ENCODE measurements at places on chromosomes 3 and 15. TPM values are rescaled to one million over a fixed set of nuclear protein-coding genes. Genes with fewer than 3 reads are reported as not detected.

The WDR93 gene
- total RNA-seq = not detected

The DYNC1LI1 gene
- 32.0 TPM for total RNA-seq

The SNTN gene
- total RNA-seq = not detected

The CD276 gene
- total RNA-seq = not detected

The ECE2 gene
- total RNA-seq = not detected

The ABI3BP gene
- total RNA-seq = 0.16 TPM

The SETD5 gene
- total RNA-seq = 126 TPM

The PPP1R14D gene
- total RNA-seq = not detected

The DUOX2 gene
- total RNA-seq = not detected

The STRIT1 gene
- not detected for total RNA-seq

The CRYBG3 gene
- 1.6 TPM for total RNA-seq

The SLC25A36 gene
- total RNA-seq = 39.6 TPM

The HIGD2B gene
- total RNA-seq = 0.24 TPM

The PARP3 gene
- total RNA-seq = 20.4 TPM

GRCh38 chr3:58009026-58009748 is 965 bp downstream of the FLNB start:
- H3K27me3 ChIP-seq = no peaks in the 10 kb centered on the region
- peak overlapping the region; percentile 43 for H3K27ac ChIP-seq
- no peaks in the 10 kb centered on the region for H3K36me3 ChIP-seq
- peaks cover 40% of the 10 kb centered on the region for H3K4me1 ChIP-seq
- H3K4me3 ChIP-seq = peak overlapping the region; percentile 89

GRCh38 chr3:172808969-172809546 is 58.5 kb downstream of the ECT2 start:
- DNase-seq = no peak
- no peaks in the 10 kb centered on the region for H3K27me3 ChIP-seq
- no peak overlapping the region for H3K4me3 ChIP-seq
- no peaks in the 10 kb centered on the region for H3K4me1 ChIP-seq

DNA sequence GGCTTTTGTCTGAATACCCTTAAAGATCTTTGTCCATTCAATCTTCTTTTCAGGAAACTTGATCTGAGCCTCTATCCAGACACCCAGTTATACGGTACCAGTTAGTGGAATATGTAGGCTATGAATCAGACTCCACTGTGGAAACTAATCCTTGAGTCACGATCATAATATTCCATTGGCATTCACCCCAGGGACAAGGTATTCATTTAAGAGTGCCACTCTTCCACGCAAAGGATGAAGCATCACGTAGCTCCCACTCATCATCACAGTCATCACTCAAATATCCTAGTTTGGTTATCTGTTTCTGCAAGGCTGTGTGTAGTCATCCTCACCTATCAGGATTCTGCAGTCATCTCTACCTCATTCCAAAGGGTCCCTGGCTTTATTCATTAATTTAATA is 85.6 kb downstream of the NEDD4 start:
- H3K27ac ChIP-seq = no peak overlapping the region
- DNase-seq = no peak
- no peaks in the 10 kb centered on the region for H3K36me3 ChIP-seq
- no peak overlapping the region for H3K4me3 ChIP-seq

- H3K27ac ChIP-seq = no peak overlapping the region
- H3K36me3 ChIP-seq = peaks cover 50% of the 10 kb centered on the region
- peaks cover 2% of the 10 kb centered on the region for H3K4me1 ChIP-seq
- H3K4me3 ChIP-seq = no peak overlapping the region
- no peaks in the 10 kb centered on the region for H3K27me3 ChIP-seq
- DNase-seq = no peak
Measured at GRCh38 chr15:60371175-60372051, 26.4 kb downstream of the ANXA2 start.

- no peak overlapping the region for H3K4me3 ChIP-seq
- H3K27me3 ChIP-seq = peaks cover 6% of the 10 kb centered on the region
- no peak for DNase-seq
Measured at GRCh38 chr15:82292271-82292670, 29.7 kb downstream of the SAXO2 start.

- no peaks in the 10 kb centered on the region for H3K4me1 ChIP-seq
- no peak overlapping the region for H3K27ac ChIP-seq
- H3K27me3 ChIP-seq = no peaks in the 10 kb centered on the region
- DNase-seq = no peak
- no peak overlapping the region for H3K4me3 ChIP-seq
- no peaks in the 10 kb centered on the region for H3K36me3 ChIP-seq
Measured at GRCh38 chr15:66833371-66833770, 131.3 kb downstream of the SMAD6 start.

- H3K4me3 ChIP-seq = peak overlapping the region; percentile 78
- peaks cover 10% of the 10 kb centered on the region for H3K36me3 ChIP-seq
- peaks cover 16% of the 10 kb centered on the region for H3K27me3 ChIP-seq
- H3K4me1 ChIP-seq = peaks cover 14% of the 10 kb centered on the region
- H3K27ac ChIP-seq = peak overlapping the region; percentile 83
Measured at GRCh38 chr3:196969134-196969659, 564 bp upstream of the PIGZ start.

DNA sequence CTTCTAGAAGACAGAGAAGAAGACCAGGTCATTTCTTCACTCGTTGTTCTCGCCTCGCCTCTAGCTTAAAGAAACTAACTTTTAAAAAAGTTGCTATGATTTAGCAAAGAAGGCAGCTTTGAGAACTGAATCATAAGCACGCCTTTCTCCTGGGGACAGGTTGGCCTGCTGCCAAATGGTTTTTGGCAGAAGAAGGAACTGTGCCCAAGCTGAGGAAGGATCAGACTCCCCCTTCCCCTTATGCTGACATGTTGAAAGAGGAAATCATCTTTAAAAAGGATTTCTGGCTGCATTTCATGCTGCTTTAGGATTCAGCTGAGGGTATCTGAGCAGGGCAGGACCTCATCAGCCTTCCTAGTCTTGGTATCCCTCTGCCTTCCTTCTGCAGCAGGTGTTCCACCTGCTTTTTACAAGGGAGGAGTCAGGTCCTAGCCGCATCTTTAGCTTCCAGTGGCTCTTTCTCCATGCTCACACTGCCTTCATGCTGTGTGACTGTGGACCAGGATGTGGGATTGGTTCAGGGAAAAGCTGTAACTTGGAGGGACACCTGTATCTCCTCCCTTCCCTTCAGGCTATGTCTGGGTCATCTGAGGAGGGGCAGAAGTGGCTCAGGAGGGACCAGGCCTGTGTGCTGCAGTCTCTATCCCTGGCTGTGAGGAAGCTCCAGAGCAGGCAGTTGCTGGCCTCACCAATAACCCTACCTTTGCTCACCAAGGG is 34.1 kb upstream of the HACD2 start:
- no peak overlapping the region for H3K27ac ChIP-seq
- no peaks in the 10 kb centered on the region for H3K4me1 ChIP-seq
- H3K36me3 ChIP-seq = no peaks in the 10 kb centered on the region

GRCh38 chr15:91099995-91100813 is at the start of gene SV2B:
Gene SV2B, plus strand, starts transcription at chr15:91100257. Its CDS starts 126,007 bp downstream, at chr15:91226264.
- peaks cover 66% of the 10 kb centered on the region for H3K27me3 ChIP-seq
- peak; percentile 60 for DNase-seq
- H3K4me1 ChIP-seq = peaks cover 16% of the 10 kb centered on the region
- H3K4me3 ChIP-seq = peak within 1 kb of the TSS; percentile 75

DNA sequence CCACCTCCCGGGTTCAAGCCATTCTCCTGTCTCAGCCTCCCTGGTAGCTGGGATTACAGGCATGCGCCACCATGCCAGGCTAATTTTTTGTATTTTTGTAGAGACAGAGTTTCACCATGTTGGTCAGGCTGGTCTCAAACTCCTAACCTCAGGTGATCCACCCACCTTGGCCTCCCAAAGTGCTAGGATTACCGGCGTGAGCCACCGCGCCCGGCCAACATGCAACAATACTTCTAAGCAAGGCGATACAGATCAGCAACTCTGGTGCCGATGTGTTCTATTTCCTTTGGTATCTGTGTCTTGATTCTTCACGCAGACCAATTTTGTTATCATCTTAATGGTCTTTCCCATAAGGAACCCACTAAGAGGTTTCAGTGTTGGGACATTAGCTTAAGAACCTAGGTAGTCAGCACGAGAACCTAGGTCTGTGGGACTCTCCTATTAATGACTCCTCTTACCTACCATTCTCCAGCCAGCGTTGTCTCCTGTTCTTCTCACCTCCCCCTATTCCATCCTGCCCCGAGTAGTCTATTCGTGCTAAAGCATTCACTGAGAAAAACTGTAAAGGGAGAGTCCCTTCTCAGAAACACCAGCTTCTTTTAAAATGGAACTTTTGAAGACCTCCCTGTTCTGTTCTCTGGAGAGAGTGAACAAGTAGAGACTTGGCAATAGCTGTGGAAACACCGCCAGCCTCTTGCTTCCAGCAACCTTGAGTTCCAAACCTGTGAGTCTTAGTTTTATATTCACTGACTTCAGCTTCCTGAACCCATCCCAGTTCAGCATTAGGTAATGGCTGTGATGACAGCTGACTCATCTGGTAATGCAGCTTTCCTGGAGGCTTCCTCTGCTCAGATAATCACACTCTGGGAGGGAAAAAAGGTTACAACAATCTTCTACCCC is 61.2 kb downstream of the TSC22D2 start:
- no peak overlapping the region for H3K4me3 ChIP-seq
- no peaks in the 10 kb centered on the region for H3K36me3 ChIP-seq
- no peak for DNase-seq
- no peaks in the 10 kb centered on the region for H3K27me3 ChIP-seq
- no peak overlapping the region for H3K27ac ChIP-seq
- H3K4me1 ChIP-seq = no peaks in the 10 kb centered on the region

GRCh38 chr3:81985996-81986723 is 224.7 kb upstream of the GBE1 start:
- H3K4me1 ChIP-seq = no peaks in the 10 kb centered on the region
- H3K36me3 ChIP-seq = no peaks in the 10 kb centered on the region
- H3K27ac ChIP-seq = no peak overlapping the region
- no peaks in the 10 kb centered on the region for H3K27me3 ChIP-seq
- no peak overlapping the region for H3K4me3 ChIP-seq

- DNase-seq = no peak
- H3K27me3 ChIP-seq = no peaks in the 10 kb centered on the region
- no peak overlapping the region for H3K4me3 ChIP-seq
- peaks cover 32% of the 10 kb centered on the region for H3K36me3 ChIP-seq
- no peaks in the 10 kb centered on the region for H3K4me1 ChIP-seq
Measured at GRCh38 chr3:136262559-136262958, 12.4 kb downstream of the PCCB start.

- H3K4me3 ChIP-seq = no peak overlapping the region
- H3K36me3 ChIP-seq = no peaks in the 10 kb centered on the region
- DNase-seq = no peak
- H3K27ac ChIP-seq = no peak overlapping the region
- H3K27me3 ChIP-seq = peaks cover 8% of the 10 kb centered on the region
- no peaks in the 10 kb centered on the region for H3K4me1 ChIP-seq
Measured at GRCh38 chr3:131762981-131763564, 260.3 kb upstream of the MRPL3 start.

- H3K36me3 ChIP-seq = no peaks in the 10 kb centered on the region
- H3K27me3 ChIP-seq = no peaks in the 10 kb centered on the region
- H3K27ac ChIP-seq = no peak overlapping the region
- DNase-seq = no peak
Measured at GRCh38 chr3:2802429-2802828, 307.7 kb downstream of the IL5RA start.

DNA sequence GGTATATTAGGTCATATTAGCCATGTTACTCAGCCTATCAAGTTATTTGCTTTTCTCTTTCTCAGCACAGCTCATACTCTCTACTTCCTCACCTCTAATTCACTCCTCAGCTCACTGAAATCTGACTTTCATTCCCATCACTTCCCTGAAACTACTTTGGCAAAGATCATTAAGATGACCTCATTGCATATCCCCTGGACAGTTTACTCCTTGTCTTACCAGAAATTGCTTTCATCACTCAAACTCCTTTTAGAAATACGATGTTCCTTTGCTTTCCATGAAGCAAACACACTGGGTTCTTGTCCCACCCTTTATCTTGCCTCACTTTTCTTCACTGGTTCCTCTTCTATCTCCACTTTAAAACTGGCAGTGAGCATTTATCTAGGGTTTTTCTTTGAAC is 354.4 kb downstream of the TUSC7 start:
- H3K27me3 ChIP-seq = no peaks in the 10 kb centered on the region
- no peak overlapping the region for H3K27ac ChIP-seq
- H3K4me3 ChIP-seq = no peak overlapping the region
- no peaks in the 10 kb centered on the region for H3K4me1 ChIP-seq
- H3K36me3 ChIP-seq = no peaks in the 10 kb centered on the region

GRCh38 chr15:58437531-58438105 is 5.8 kb downstream of the LIPC start:
- no peak overlapping the region for H3K27ac ChIP-seq
- H3K36me3 ChIP-seq = no peaks in the 10 kb centered on the region
- H3K4me1 ChIP-seq = peaks cover 37% of the 10 kb centered on the region

GRCh38 chr3:101676216-101676764 is 642 bp downstream of the ZBTB11 start:
- H3K4me1 ChIP-seq = peaks cover 47% of the 10 kb centered on the region
- peak overlapping the region; percentile 95 for H3K4me3 ChIP-seq
- peak; percentile 94 for DNase-seq
- no peaks in the 10 kb centered on the region for H3K27me3 ChIP-seq

- H3K4me3 ChIP-seq = no peak overlapping the region
- DNase-seq = no peak
- H3K36me3 ChIP-seq = no peaks in the 10 kb centered on the region
- H3K4me1 ChIP-seq = peaks cover 16% of the 10 kb centered on the region
- H3K27me3 ChIP-seq = peaks cover 4% of the 10 kb centered on the region
- H3K27ac ChIP-seq = no peak overlapping the region
Measured at GRCh38 chr3:43774799-43775198, 84.1 kb downstream of the ABHD5 start.

Data from activated CD8-positive, alpha-beta T cell treated with anti-CD3 and anti-CD28 coated beads, Interleukin-2, amount 10 ng/mL, durations not matched to agents 7 days and 5 days (primary cell).